ENCODE measurements at places on chromosomes 1 and 21.

DNA sequence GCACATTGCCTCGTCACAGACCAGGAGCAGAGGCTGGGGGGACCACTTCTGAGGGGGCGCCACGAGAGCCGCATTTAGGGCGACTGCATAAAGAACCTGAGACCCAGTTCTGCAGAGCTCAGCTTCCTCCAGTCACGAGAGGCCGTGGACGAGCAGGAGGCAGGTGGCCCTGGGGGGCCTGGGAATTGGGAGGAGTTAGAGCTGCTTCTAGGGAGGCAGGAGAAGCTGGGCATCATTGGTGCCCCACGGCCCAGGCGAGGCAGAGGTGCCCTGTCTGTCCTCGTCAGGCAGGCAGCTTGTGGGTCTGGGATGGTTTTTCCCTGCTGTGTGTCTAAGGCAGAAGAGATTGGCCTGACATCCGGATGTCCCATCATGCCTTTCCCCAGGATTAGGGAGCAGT, 389.3 kb downstream of the CAMTA1 start:
- DNase-seq: no peak

- no peak for DNase-seq
Observed at GRCh38 chr1:182032251-182032650, 29.3 kb downstream of the ZNF648 start.

DNA sequence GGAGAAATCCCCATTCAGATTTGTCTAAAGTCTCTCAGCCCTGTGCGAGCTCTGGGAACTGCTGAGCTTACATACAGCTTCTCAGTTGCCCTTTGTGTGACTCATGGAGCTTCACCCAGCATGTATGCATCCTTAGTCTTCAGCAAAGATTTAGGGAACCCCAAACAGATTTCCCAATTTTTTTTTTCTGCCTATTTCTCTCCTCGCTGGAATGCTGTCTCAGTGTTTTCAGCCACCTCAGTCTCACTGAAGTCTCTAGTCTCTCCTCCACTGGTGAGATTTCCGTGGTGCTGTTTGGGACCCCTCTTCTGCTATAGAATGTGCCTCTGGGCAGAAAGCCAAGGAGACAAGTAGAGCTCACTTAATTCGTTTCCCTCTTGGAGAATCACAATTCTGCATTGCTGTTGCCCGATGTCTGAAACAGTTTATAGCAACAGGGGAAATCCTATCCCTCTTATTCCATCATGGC, 28.1 kb upstream of the TXLNA start:
- DNase-seq: no peak

DNA sequence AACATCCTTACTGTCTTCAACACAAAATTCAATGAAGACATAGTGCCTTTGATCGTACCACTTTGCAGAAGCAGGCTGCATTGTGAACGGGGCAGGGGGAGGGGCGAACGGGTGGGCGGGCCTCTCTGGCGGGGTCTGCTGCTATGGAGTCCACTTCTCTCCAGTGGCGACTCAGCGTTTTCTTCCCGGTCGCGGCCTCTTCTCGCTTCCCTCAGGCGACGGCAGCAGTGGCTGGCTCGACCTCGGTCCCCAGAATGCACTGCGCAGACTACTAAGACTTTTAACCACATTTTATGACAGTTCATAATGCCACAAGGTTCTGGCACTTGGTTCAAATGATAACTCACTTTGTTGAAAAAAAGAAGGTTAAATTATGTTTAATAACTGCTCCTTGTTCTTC, 21.2 kb downstream of the GBP2 start:
- DNase-seq: no peak

- peak; percentile 26 for DNase-seq
Observed at GRCh38 chr1:221740993-221741702, 741 bp downstream of the DUSP10 start.

- no peak for DNase-seq
Observed at GRCh38 chr1:43280692-43281091, 4.7 kb downstream of the C1orf210 start.
